Ovary (tissue), 10 donors: ENCODE measurements at places on chromosomes 16 and 17.

DNA sequence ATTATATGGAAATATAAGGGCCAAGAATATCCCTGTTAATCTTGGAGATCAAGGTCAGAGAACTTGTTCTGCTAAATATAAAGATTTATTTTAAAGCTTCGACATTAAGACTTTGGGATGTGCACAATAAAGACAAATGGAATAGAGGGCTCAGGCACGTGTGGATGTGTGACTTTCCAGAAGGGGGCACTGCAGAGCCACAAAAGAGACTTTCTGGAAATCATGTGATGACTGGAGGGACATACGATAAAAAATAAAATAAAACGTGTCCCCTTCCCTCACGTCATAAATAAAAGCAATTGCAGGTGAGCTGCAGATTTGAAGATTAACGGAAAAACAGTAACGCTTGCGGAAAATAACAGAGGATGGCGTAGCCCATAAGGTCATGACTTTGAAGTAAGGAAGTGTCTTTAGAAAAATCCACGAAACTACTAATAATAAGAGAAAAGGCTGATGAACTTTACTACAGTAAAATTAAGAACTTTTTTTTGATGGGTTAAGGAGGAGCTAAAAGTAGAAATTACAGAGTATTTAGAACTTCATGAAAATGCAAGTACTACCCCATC is 9.4 kb upstream of the ENGASE start:
- no peak for DNase-seq

GRCh38 chr17:28573521-28573920 is 2.2 kb upstream of the PIGS start:
- no peak for DNase-seq

DNA sequence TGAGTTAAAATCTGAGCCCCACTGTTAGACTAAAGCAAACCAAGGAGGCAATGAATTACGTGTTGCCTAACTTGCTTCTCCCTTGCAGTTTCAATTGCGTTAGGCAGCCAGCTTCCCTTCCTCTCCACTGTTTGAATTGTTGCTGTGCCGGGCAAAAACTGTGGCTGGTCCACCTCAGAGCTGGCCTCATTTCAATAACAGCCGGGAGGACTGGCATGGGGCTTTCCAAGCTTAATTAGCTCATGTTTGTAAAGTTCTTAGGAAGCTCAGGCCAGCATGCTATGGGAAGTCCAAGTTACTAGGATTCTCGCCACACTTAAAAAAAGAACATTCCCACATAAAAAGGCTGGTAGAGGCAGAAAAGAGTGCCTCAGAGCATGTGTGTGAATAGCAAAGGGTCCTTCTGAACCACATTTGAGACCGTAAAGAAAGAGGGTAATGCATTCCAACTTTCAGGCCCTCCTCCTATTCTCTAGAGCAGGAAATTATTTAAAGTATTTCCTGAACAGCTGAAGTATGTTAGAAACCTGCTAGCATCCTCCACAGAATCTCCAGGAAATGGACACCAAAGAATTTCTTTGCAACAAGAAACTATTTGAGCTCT is 79.0 kb upstream of the SMURF2 start:
- no peak for DNase-seq

- no peak for DNase-seq
Observed at GRCh38 chr17:11916091-11916490, 81.2 kb downstream of the ZNF18 start.

- no peak for DNase-seq
Observed at GRCh38 chr17:72492494-72492893, 371.7 kb downstream of the SOX9 start.

GRCh38 chr17:5640726-5641125 is 56.4 kb upstream of the NLRP1 start:
- no peak for DNase-seq

DNA sequence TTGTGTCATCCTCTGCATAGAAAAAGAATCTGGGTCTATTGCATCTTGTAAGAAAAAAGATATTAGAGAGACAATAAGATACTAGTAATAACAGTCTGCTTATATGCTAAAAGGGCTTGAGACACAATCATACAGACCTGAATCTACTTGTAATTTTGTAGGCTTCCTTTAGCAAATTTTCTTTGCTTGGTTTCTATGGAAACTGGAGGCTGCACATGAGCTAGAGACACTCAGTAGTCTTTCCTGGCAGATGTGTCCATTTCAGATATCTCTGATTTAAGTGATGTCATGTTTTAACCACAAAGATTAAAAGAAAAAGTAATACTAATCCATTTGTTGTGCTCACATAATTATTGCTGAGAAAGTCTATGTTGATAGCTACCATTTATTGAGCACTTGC is 123.9 kb upstream of the GNAO1 start:
- no peak for DNase-seq

- DNase-seq: no peak
Observed at GRCh38 chr17:82636626-82637598, 11.3 kb downstream of the WDR45B start.

- no peak for DNase-seq
Observed at GRCh38 chr16:86604436-86605193, 26.3 kb downstream of the FOXL1 start.

- peak; percentile 62 for DNase-seq
Observed at GRCh38 chr17:28335959-28336871, 654 bp downstream of the TNFAIP1 start.

DNA sequence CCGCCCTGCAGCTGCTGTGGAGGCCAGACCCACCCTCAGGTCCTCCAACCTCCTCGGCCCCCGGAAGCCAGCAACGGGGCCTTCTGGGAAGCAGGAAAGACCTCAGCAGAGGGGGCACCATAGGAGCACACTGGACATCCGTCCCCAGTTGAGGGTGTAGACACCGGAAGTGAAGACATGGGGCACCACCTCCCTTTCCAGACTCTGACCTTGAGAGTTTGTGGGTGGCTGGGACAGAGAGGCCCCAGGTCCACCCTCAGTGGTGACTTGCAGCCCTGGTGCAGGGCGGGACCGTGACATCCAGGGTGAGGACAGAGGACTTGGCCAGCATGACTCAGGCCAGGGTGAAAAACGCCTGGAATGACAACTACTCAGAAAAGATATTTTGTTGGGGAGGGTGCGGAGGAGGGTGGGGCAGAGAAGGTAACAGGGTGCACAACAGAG is 19.9 kb downstream of the CEP295NL start:
- peak; percentile 62 for DNase-seq

GRCh38 chr17:20927308-20927977 is 115.4 kb downstream of the USP22 start:
- DNase-seq: no peak

DNA sequence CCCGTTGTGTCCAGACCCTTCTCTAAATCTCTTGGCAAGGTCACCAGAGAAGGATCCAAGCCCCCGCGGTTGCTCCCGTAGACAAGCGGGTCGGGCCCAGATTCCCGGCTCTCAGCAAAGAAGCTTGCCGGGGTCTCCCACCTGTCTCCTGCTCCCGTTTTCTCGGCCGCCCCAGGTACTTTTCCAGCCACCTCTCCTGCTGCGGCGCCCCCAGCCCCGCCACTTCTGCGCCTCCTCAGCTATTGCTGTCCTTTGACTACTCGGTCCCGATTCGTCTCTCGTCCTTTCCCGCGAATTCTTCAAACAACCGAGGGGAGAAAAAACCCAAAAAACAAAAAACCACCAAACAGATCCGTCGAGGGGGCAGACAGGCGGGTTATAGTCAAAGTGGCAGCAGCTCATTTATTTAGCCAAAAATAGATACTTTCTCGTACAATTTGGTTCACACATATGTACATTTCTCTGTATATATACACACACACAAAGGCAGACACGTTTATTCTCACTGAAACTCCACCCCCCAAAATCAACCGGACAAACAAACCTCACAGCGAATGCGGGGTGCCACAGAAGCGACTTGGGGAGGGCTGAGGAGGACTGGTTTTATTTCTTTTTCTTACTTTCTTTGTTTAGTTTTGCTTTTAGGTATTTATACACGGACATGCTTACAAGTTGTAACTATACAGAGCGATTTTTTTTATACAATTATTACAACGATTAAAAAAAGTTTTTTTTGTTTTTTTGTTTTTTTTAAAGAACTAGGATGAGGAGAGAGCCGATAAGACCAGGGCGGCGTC is 3.5 kb downstream of the IRX3 start:
- no peak for DNase-seq

DNA sequence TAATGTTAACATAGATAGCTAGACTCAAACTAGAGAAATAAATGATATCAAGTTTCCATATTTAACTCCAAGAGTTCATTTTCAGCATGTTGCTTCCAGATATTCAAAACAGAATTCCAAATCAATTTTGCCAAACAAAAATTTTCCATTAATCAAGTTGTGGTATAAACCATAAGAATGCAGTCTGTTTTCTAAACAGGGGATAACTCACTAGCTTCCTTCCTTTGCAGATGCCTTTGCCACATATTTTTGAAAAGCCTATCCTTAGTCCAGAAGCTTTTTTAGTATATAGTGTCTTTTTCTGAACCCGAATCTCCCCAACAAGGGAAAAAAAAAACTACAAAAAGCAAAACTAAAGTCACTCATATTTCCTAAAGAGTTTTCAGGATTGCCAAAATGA is 61.5 kb downstream of the HELZ start:
- no peak for DNase-seq

DNA sequence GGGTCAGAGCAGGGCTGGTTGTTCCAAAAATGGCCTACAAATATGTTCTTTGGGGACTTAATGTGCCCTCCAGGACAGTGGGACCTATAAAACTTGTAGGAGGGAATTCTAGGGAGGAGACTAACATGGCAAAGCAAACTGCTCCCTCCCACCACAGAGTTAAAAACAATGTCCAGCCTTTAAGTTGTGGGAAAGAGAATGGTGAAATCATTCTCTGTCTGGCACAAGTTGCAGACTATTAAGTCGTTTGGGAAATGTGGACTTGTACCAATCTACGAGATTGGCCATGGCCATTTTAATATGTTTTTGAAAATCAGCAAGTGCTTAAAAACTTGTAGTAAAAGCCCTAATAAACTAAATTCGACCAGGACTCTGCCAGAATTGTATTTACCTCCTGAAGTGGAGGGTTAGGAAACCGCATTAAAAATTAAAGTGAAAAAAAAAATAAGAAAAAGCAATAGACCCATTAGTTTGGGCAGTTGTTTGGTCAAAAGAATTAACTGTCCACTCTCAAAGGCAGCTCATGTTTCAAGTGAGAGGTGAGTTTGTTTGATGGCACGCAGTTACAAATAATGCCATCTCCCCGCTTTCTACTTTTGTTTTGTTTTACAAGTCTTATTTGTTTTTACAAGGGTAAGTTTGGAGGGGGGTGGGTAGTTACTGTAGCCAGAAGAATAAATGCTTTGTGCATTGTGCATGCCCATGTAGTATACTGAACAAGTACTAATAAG is 32.4 kb downstream of the ANKFN1 start:
- DNase-seq: no peak

DNA sequence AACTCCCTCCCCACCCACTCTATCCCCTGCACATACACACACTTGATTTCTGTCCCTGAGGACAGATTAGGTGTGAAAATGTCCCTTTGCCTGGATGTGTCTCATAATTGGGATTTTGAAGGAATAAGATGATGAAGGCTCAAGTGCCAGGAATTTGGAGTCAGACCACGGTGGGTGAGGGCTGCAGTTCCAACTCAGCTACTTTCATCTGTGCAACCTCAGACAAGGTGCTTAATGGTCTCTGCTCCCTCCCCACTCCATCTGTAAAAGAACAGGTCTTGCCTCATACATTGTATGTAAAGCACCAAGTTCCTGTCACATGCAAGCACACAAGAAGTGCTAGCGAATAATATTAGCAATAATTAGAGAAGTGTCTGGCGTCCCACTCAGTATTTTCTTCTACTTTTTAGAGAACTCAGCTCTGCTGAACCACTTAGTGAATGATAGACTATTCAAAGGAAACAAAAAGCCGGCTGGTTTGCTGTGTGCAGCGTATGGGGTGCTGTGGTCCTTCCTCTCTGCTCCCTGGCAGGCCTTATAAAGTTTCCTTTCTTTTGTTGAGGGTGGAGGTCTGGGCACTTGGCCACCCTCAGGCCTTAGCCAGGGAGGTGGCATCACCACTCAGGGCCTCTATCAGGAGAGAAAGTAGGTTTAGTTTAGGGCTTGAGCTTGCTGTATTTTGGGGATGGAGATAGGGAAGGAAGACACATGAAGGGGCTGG is 6.4 kb downstream of the TBX4 start:
- DNase-seq: no peak

DNA sequence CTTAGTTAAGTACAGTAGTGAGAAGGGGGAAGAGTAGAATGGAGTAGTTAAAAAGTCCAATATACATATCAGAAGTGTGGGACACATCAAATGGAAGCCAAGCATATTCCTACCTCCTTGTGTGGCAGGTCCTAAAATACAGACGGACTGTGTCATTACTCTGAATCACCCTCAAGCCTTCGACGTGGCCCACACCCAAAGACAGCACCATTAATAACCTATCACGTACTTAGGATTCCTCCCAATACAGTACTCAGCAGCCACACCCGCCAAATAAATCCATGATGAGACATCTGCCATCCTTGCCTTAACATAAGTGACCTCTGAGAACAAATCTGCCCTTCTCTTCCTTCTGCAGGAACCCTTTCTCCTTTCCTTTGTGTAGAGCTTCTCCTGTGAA is 38.9 kb downstream of the UBE2G1 start:
- no peak for DNase-seq

DNA sequence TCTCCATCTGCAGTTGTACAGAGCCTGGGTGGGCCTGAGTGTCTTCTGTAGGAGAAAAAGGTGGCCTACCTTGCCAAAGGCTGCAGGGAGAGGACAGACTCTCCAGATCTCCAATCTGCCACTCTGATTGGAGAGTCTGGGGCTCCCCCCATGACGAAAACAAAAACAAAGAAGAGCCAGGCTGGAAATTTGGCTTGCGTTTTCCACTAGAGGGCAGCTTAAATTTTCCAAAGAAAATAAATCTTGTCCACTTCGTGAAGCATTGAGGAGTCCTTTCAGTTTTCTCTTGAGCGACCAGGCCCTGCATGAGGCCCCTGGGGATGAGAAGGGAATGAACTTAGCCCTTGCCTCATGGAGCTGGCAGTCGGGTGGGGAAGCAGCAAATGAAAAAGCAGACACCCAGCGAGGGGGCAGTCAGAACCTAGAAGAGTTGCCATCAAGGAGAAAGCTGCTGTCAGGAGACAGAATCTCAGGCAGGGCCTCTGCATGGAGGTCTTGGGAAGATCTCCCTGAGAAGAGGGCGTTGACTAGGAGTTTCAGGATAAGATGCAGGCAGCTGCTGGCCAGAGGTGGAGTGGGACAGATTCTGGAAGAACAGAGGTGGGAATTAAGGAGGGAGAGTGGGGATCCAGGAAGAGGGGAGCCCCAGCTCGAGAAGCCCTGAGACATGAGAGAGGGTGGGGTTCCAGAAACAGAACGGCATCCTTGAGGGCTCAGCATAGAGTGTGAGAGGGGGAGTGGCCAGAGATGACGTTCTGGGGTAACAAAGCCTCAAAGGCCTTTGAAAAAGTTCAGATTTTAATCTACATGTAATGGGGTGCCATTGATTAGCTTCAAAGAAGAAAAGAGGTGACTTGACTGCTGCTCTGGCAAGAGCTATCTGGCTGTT is 8.4 kb upstream of the SHCBP1 start:
- no peak for DNase-seq
